ENCODE measurements at places on chromosomes 7 and 10.

- no peak for DNase-seq
Measured at GRCh38 chr7:149586646-149587645, 89.3 kb upstream of the ZNF746 start.

- DNase-seq = peak; percentile 89
Measured at GRCh38 chr7:47283497-47284131, 298.3 kb downstream of the TNS3 start.

- DNase-seq = no peak
Measured at GRCh38 chr7:26652401-26653100, 211.8 kb downstream of the SKAP2 start.

- DNase-seq = no peak
Measured at GRCh38 chr10:44385026-44385695, at the start of gene CXCL12. Gene CXCL12, minus strand, starts transcription at chr10:44385097. Its CDS starts 92 bp downstream, at chr10:44385005.

DNA sequence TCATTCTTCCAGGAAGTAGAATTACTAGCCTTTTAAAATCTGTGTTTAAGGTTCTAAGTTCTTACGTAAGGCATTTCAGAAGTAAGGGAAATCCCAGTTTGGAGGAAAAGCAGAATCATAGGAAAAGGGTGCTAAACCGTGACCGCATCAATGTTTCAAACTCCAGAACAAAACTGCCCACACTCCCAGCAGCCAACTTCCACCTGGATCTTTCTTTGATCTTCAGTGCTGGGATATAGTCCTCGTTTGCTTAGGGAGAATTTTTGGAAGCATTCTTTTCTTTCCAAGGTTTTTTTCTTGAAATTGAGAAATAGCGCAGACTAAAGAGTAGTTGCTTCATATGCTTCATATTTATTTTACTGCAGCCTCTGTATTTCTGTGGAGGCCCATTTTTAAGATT lies 8.9 kb downstream of the PROSER2 start:
- no peak for DNase-seq

DNA sequence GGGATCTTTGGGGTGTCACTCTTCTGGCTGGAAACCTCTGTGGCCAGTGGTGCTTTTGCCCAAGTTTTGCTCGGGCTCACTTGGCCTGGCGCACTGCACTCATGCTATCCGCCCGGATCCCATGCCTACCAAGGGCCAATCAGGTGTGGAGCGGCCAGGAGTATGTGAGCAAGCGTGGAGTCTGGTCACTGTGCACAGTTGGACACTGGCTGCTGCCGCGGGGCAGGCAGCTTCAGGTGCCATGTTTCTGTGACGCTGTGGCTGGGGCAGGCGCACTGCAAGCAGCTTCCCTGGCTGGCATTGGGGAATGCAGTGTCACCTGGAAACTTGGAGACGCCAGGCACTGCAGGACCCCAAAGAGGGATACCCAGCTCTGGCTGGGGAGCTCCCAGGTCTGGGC lies 45.3 kb downstream of the NEUROG3 start:
- DNase-seq = no peak

DNA sequence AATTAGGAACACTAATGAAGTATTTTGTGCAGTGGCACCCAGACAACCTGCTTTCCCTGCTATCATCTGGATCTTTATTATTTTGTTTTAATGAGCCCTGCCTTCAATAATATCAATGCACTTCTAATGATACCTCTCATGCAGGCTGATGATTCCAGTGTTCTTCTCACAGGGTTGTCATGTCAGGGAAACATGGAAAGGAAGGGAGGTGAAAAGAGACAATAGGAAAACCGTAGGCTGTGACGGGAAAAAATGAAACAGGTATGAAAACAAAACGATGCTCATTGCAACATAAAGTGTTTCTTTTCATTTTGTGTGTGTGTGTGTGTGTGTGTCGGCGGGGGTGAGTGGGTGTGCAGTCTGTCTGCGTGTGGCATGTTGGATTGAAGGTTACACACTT lies 102.6 kb upstream of the CTBP2 start:
- DNase-seq = no peak

DNA sequence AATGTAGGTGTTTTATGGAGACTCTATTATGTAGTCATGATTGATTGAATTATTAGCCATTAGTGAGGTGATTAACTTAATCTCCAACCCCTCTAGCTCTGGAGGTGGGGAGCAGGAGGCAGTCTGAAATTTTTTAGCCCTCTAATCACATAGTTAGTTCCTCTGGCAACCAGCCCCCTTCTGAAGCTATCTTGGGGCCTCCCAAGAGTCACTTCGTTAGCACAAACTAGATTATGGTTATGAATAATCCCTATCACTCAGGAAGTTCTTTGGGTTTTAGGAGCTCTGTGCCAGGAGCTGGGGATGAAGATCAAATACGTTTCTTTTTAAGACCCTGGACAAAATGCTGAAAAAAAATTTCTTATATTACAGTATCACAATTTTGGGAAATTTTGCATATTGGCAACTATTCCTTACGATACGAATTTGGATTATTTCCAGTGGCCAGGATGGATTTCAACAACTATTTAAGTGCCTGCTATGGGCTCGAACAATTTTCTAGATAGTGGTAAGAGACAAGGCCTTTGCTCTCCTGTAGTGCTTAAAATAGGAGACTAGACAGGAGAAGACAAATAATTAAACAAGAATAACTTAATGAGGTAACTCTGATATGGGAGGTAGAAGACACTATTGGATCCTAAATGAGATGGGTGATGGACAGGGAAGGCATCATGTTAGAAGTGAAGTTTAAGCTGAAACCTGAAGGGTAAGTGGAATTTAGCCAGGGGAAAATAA lies 52.9 kb downstream of the BTAF1 start:
- no peak for DNase-seq

DNA sequence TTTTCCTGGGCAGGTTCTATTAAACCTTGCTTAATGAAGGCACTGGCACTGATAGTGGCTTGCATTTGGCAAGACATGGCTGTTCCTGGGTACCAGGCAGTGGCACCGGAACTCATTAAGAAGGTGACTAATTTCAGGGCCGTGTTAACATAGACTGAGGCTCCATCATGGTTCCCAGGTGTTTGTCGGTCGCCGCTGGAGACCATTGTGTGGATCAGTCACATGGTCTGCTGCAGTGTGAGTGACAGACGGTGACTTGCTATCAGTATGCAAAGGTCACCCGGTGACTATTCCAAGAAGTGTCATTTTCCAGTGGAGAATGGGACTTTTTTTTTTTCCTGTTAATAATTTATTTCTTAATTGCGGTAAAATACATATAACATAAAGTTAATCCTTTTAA lies 106.3 kb downstream of the INSYN2A start:
- DNase-seq = no peak

- no peak for DNase-seq
Measured at GRCh38 chr10:89670926-89671325, 25.9 kb upstream of the PANK1 start.

GRCh38 chr10:131838966-131839742 lies 61.7 kb upstream of the PPP2R2D start:
- DNase-seq = no peak

- DNase-seq = no peak
Measured at GRCh38 chr10:74650613-74651012, 175.8 kb upstream of the KAT6B start.

DNA sequence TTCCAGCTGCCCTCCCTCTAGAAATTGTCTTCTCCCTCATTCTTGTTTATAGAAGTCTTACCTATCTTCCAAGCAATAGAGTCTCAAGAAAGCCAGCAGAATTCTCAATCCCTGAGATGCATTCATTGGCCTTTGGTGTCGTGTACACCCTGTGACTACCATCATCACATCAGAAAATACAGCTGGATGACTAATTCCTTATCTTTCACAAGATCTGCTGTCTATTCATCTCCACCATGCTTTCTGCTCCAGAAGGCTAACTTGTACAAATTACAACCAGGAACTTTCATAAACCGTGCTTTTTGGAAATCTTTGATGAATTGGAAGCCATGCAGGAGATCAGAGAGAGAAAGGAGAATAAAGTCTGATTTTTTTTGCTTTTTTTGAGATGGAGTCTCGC lies 1062.9 kb upstream of the GHITM start:
- DNase-seq = no peak

DNA sequence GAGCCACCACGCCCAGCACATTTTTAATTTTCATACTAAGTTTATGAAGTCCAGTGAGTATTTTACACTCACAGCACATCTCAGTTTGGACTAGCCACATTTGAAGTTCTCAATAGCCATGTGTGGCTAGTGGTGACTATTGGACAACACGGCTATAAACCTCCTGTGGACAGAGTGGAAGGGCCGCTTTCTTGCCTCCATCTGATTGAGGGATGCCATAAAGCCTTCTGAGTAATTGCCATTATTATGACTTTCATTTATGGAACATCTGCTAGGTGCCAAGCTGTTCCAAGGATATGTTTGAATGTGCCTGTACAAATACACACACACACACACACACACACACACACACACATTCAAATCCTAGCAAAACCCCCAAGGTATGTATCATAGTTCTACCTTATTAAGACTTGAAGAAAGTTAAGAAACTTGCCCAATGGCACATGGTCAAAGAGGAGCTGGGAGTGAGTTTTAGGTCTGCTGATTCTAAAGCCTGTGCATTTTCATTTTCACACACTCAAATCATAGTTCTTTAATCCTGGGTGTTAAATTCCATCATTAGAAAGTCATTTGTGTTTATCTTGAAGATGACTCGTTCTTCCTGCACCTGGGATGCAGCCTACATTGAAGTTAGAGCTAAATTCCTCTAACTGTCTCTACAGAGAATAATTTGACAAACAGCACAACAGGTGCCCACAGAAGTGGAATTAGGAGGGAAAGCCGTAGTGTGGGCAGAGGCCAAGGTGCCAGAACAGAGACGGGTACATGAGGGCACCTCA lies 143.3 kb downstream of the PKD1L1 start:
- DNase-seq = no peak
